Muscle of back (tissue), 13 donors: ENCODE measurements at places on chromosomes 11 and 22. TPM values are rescaled to one million over a fixed set of nuclear protein-coding genes. Genes with fewer than 3 reads are reported as not detected.

YPEL1 gene
- polyA plus RNA-seq = 14.6 TPM

OR51I1 gene
- not detected for polyA plus RNA-seq

CRYBB1 gene
- polyA plus RNA-seq = 1.5 TPM

OR8K3 gene
- polyA plus RNA-seq = not detected
